HuH-7.5 (cell line): ENCODE measurements at places on chromosomes 5 and 9.
A peak's percentile ranks its signal among the peaks of the same experiment; 100 is the strongest.

DNA sequence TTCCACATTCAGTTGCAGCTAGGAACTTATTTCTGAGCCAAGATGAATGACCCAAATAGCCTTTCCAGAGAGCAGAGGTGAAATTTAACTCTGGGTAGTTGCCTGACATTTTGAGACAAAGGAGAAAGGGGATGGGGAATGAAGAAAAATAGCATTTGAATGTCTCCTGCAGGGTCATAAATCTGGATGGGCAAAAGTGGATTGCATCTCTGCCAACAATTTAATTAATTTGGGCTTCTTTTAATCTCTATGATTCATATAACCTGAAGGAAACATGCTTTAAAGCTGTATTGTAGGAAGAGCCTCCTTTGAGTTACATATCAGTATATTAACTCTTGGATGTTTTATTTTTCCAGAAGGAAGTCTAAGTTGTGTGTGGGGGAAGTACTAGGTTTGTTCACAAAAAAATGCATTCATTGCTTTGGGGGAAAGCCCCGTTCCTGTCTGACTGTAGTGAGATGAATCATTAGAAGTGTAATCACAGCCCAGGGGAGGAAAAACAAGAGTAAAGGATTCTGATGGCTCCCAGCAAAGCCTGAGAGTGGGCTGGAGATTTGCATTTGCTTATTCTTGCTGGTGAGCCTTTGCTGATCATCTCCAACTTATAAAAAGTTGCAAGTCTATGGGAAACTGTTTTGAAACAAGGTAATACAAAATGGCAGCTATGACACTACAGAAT lies 133.0 kb upstream of the IQGAP2 start:
- DNase-seq: no peak

DNA sequence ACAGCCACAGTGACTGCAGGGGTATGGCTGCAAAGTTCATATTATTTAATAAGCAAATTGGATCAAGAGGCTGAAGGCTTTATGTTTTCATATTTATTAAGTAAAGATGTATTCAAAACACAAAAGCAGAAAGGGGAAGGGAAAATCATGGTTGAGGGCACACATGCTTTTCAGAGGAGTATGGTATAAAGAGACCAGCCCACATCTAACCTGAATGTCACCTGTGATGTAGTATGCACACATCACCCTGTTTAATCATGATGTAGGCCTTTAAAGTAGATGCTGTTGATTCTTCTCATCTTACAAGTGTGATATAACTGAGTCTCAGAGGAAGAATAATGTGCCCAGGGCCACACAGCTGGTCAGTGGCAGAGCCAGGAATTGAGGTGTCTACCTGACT lies 211.8 kb downstream of the DCP2 start:
- DNase-seq: no peak

- DNase-seq: no peak
These were observed 3.6 kb upstream of the CPEB4 start for GRCh38 chr5:173884402-173885053.

DNA sequence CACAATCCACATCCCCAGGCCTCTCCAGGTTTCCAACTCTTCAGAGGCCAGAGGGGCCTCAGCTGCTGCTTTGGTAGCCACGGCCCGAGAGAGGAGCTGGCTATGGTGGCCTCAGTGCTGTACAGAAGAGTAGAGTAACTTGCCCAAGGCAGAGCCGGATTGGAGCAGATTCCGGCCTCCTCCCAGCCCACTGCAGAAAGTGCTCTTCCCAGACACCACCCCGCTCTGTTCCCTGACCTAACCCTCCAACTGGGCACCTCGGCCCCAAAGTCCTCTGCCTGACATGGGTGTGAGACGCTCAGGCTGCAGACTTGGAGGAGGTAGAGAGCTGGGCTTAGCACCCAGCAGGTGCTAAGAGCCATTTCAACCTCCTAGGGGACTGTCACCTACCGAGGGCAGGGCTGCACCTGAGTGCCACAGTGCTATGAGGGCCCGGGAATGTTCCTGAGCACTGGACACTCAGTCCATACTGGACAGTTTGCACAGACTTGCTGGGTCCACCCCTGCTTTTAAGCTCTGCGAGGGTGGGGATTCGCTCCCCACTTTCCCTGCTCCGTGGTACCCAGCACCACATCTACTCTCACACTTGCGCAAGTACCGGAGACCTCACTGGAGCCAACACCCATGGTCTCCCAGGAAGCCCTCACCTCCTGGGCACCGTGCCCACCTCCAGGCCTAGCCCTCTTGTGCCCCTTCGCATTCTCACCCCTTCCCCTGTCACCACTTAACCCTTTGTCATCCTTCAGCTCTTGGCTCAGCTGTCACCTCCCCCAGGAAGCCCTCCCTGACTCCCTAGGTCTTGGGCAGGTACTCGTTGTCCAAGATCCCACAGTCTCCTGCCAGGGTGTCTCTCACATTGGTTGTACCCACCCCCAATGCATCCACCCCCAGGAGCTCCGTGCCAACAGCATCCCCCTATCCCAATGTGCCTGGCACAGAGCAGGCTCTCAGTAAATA lies 49.8 kb downstream of the DBH start:
- DNase-seq: no peak

DNA sequence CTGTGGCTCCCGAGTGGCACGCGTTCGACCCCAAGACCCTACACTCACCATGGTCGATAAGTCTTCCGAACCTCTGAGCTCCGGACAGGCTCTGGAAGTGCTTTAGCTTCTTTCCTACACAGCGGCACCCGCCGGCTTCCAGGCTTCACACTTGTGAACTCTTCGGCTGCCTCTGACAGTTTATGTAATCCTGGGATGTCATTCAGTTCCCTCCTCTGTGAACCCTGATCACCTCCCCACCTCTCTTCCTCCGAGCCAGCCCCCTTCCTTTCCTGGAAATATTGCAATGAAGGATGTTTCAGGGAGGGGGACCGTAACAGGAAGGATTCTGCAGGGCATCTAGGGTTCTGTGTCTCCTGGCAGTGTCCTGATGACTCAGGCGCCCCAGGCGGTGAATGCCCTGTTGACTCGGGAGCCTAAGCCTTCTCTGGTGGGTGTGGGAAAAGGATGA lies at the start of gene CD14:
TSS of gene CD14 (minus strand) at position 155 of the 451 bp plus-strand sequence. CDS start at position 51, 104 bp downstream.
- DNase-seq: peak; percentile 47

DNA sequence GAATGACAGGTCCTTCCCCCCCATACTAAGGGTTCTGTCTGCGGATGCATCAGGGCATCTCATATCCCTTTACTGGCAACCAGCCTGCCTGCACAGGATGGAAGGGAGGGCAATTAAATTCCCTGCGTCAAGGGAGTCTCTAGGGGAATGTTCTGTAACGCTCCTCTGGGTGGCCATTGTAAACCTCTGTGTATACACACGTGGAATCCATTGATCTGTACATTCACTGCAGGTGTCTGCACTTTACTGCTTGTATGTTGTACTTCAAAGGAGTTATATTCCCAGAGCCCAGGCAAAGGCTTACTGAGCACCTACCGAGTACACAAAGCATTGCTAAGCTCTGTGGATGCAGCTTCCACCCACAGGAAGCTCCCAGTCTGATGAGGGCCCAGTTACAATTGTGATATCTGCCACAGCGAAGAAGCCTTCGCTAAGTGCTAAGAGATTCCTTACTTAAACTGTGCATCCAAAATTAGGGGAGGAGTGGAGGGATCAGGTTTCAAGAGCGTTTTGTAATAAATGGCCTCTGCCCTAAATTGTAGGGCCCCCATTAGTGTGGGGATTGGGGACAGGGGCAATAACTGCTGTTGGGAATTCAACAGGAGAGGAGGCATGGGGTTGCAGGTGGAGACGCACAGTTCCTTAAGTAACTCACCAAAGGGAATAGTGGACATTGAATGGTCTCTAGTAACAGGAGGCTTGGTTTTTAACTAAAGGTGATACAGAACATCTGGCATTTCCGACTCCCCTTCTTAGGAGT lies 1.5 kb upstream of the RETREG1 start:
- no peak for DNase-seq

- DNase-seq: no peak
These were observed 187.0 kb downstream of the CACNA1B start for GRCh38 chr9:138064547-138064946.

GRCh38 chr9:86842573-86842972 lies 104.7 kb downstream of the GAS1 start:
- no peak for DNase-seq

DNA sequence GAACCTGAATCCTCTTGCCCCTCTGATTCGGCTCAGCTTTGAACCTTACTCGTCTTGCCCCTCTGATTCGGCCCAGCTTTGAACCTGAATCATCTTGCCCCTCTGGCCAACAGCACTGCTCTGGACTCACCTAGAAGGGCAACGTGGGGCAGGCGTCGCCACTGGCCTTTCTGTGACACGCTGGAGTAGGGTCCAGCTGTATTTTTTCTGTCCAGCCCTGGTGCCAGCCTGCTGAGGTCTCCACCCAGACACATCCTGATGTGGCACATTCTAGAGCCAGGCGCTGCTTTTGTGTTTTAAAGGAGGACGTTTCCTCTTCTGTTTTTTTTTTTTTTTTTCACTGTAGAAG lies 15.2 kb upstream of the CPEB4 start:
- no peak for DNase-seq

DNA sequence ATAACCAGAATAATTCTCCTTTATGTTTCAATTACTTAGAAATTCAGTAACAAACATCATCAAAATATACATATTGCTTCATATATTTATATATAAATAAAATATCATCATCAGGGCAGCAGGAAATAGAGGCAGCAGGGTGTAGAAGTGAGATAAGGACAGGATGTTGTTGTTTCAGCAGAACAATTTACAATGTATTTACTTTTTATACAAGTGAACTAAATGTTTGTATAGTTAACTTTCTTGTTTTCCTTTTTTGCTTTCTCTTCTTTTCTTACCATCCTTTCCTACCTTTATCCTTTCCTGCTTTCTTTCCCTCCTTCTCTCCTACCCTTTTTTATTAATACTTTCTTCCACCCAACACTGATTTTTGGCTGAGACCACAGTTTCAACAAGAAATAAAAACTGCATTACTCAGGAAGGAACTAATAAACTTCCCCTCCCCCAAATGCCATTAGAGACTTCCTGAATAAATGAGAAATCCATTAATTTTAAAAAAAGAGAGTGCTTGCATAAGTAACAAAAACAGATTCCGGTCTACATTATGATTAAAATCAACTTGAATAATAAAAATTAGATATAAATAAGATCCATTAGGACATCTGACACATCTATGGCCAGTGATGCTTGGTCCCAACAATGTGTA lies 159.8 kb upstream of the ACOT12 start:
- DNase-seq: no peak
